ENCODE measurements at places on chromosomes 5 and 9.
A peak's percentile ranks its signal among the peaks of the same experiment; 100 is the strongest.

DNA sequence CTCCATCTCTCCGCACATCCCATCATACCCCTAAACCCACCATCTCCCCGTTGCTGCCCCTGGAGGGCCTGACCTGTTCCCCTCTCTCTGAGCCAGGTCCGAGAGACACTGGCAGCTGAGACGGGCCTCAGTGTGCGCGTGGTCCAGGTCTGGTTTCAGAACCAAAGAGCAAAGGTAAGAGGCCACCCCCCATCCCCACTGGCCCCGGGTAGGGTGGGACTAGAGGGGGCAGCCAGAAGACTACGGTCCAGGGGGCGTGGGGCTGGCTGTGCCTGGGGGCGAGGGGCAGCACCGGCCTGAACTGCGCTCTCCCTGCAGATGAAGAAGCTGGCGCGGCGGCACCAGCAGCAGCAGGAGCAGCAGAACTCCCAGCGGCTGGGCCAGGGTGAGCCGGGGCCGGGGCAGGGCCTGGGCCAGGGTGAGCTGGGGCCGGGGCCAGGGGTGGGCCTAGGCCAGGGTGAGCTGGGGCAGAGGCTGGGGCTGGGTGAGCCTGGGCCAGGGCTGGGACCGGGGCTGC is 79.8 kb downstream of the LMX1B start:
- DNase-seq, result no peak

DNA sequence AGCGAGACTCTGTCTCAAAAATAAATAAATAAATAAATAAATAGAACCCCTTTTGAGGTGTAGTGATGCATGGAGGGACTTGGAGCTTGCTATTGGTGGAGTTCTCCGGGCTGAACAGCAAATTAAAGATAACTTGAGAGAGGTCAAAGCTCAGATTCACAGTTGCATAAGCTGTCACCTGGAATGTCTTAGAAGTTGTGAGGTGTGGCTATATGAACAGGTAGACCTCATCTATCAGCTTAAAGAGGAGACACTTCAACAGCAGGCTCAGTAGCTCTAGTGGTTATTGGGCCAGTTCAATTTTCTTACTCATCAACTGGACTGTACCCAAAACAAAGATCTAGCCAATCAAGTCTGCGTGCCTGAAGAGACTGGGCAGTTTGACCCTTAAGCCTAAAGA is 11.7 kb upstream of the STING1 start:
- DNase-seq, result no peak

DNA sequence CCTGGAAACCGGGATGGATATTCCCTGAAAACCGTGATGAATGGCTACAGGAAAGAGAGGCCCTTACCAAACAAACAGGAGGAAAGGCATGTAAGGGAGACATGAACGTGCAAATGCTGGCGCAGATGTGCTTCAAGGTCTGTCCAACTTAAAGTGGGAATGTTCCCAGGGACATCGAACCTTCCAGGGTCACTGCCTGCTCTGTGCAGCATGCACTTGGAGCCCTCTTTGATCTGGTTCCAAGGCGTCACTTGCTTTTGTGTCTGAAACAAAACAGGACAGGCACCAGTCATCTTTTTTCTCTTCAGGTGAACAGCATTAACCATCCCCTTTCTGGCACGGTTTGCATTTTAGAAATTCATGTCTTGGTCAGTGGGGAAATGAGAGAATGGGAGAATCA is 479.4 kb downstream of the RASEF start:
- DNase-seq, result no peak

DNA sequence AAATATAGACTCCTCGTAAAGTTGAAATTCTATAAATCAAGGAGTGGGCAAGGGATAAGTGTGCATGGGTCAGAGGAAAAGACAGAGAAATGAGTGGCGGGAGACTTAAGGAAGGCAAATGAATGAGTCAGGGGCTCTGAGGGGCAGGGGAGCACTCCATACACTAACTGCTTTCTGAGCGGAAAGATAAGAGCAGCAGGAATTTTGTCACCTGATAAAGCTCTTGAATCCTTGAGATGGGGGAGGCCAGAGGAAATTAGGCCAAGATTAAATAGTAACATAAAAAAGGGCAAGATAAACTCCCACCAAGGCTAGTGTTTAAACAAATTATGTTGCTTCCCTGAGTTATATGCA is 191.0 kb upstream of the S1PR3 start:
- DNase-seq, result no peak

DNA sequence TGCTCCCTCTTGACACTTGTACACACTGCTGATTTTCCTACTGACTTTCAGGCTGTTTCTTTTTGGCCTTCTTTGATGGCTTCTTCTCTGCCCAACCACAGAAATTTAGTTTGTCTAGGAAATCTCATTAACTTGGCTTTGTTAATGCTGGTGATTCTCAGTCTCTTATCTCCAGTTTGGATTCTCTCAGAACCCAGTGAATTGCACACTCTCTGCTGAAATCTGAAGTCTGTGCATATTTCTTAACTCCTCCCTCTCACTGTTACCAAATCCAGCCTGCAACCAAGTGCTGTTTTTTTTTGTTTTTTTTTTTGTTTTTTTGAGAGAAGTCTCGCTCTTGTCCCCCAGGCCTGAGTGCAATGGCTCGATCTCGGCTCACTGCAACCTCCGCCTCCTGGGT is 117.2 kb downstream of the CDC42SE2 start:
- no peak for DNase-seq

- peak; percentile 77 for DNase-seq
Measured at GRCh38 chr5:176541338-176542134, 4.3 kb upstream of the RNF44 start.

GRCh38 chr9:110538647-110539041 is 40.9 kb downstream of the SVEP1 start:
- DNase-seq, result no peak

DNA sequence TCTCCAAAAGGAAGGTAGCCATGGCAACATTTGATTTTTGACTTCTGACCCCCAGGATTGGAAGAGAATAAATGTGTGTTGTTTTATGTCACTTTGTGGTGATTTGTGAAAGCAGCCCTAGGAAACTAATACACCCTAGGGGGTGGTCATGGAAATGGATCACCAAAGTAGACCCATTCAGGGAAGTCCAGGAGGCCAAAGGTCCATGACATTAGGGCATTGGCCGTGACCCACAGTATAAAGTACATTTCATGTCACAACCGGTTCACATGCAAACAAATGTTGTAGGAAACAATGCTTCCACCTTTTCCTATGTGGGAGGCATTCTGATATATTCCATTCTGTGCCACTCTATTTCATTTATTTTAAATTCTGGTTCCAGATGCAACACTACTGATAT is 128.4 kb downstream of the ADAMTS12 start:
- no peak for DNase-seq

- no peak for DNase-seq
Measured at GRCh38 chr9:110124439-110124838, 83.5 kb downstream of the C9orf152 start.

GRCh38 chr9:84620338-84620737 is 49.2 kb upstream of the NTRK2 start:
- no peak for DNase-seq

- DNase-seq, result no peak
Measured at GRCh38 chr5:137497396-137498290, 1.5 kb downstream of the SPOCK1 start.

DNA sequence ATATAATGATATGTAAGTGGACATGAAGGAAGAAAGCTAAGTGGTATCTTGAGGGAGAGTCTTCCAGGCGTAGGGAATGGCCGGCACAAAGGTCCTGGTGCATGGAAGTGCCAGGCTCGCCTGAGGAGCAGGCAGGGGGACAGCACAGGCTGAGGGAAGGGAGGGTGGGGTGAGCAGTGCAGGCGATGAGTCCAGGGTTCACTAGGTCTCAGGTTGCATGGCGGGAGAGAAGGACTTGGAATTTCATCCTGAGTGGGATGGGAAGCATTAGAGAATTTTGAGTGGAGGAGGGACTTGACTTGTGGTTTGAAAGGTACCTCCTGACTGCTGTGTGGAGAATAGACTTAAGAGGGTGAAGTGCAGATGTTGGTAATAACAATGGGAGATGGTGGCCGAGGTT is 268.9 kb downstream of the ARHGEF28 start:
- DNase-seq, result no peak

DNA sequence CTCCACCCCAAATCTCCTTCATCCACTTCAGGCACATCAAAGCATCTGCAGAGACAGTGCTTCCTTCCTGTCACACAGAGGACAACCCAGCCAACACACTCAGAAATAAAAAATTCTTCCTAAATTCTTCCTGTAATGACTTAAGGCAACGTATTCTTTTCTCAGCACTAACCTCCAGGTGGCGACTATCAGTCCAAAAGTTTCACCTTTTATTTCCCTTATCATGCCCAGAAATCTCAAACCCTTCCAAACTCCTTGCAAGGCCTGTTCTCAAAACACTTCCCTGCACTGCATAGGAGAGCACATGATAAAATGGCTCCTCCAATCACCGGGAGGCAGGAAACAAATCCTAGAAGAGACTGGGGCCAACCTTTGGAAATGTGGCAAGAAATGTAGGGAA is 35.1 kb downstream of the SLIT3 start:
- DNase-seq, result no peak

DNA sequence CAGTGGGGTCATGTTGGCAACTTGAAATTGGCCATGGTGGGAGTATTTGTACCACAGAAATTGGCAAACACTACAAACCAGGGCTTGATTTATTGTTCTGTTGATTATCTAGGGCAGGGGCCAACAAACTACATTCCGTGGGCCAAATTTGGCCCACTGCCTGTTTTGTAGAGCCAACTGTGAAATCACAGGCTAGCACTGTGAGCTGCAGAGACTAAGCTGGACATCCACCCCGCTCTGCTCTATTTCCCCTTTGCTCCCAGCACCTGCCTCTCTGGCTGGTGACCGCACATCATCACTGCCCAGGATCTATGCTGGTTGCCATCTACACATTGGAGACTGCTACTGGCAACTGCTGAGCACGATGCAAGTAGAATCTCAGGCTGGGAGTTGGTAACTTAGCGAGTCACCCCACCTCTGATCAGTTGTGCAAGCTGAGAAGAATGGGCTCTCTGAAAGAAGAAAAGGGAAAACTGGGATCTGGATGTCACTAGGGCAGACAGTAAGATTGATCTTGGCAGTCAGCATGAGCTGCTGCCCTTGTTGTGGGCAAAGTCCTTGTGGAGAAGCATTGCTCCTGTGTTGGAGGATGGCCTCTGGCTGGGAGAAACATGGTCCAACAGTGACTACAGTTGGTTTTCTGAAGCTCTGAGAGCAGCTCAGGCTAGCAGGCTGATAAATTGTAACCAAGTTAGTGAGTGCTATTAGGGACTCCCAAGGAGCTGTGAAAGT is 144.7 kb upstream of the RAD23B start:
- no peak for DNase-seq

- no peak for DNase-seq
Measured at GRCh38 chr9:104958751-104959150, 30.8 kb upstream of the ABCA1 start.

Data from CD4-positive, alpha-beta T cell treated with Interleukin-15 for 1 hour (primary cell).